HL-60 (cell line): ENCODE measurements at places on chromosomes 11 and 22.

DNA sequence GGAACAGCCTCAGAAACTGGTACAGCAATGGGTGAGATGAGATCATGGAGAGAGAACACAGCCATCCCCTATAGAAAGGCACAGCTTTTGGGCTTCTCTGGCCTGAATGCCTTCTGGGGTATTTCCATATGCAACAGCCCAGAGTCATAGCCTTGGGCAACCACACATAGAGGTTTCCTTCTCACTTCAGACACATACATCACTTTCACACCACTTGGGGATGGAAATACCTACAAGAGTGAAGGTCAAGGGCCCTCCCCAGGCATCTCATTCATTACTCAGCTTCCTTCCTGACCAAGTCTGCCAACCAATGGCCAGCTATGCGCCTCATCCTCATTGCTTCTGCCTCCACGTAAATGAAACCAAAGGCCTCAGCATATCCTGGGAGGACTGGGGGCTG is 17.7 kb upstream of the OLFML1 start:
- no peak for DNase-seq

- no peak for DNase-seq
These were observed 110.4 kb upstream of the CSNK2A3 start for GRCh38 chr11:11463405-11463804.

DNA sequence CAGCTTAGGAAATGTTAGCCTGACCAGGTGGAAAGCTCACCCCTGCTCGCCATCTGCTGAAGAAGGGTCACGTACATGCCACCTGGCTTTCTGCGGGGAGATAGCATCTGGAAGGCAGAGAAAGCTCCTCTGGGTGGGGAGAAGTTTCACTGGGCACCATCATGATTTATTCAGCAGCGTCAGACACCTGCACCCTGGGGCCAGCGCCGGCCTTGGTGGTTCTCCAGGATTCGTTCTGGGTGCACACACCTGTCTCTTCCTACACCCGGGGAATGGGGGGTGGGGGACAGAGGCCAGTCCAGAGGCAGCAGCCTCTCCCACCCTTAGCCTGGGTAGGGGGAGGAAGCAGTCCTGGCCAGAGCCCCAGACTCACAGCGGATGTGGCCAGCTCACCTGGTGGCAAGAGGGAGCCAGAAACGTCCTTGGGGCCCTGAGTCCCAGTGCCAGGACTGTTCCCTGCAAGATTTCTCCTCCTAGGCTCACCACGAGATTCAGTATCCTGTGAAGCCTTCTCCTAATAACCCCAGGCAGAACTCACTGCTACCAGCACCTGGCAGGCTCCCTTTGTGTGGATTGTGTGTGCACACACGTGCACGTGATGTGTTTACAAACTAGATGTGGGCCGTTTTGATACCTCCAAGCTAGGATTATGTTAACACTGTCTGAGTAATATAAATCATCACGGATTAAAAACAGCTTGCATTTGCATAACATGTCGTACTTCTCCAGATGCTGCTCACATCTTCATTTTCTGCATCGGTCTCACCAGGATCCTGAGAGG is 17.3 kb upstream of the RASD2 start:
- no peak for DNase-seq

DNA sequence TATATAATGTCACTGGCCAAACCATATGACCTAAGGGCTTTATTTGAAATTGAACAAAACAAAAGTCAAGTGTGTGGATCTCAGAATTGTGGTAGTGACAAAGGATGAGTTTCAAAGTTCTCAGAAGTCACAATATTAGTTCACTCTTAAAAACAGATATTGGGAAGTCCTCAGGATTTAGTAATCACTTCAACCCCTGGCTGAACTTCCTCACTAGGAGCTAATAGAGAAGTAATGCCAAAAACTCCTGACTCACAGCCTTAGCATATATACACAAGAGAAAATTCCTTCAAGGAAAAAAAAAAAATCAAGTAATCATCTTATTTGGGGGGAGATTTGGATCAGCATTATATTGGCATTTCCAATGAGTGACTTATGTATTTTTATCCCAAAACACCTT is 75.6 kb upstream of the APOA1 start:
- DNase-seq, result peak; percentile 35
